Type B pancreatic cell (in vitro differentiated cells): ENCODE measurements at places on chromosomes 11 and 22. TPM values are rescaled to one million over a fixed set of nuclear protein-coding genes. Genes with fewer than 3 reads are reported as not detected.

GAL gene
- total RNA-seq = 3.4 and 6.2 TPM in 2 replicates

MS4A3 gene
- not detected in 2 replicates for total RNA-seq

CNTN5 gene
- total RNA-seq = 2.3 and 3.2 TPM in 2 replicates

RAB38 gene
- 10.2 and 16.8 TPM in 2 replicates for total RNA-seq

ABTB2 gene
- 9.0 and 13.5 TPM in 2 replicates for total RNA-seq
